ENCODE measurements at places on chromosomes 5 and 9.

- H3K27me3 ChIP-seq = no peaks in the 10 kb centered on the region
- H3K27ac ChIP-seq = no peak overlapping the region
- H3K4me3 ChIP-seq = no peak overlapping the region
- DNase-seq = no peak
- H3K36me3 ChIP-seq = no peaks in the 10 kb centered on the region
These were observed 139.7 kb upstream of the VCAN start for GRCh38 chr5:83331842-83332241.

DNA sequence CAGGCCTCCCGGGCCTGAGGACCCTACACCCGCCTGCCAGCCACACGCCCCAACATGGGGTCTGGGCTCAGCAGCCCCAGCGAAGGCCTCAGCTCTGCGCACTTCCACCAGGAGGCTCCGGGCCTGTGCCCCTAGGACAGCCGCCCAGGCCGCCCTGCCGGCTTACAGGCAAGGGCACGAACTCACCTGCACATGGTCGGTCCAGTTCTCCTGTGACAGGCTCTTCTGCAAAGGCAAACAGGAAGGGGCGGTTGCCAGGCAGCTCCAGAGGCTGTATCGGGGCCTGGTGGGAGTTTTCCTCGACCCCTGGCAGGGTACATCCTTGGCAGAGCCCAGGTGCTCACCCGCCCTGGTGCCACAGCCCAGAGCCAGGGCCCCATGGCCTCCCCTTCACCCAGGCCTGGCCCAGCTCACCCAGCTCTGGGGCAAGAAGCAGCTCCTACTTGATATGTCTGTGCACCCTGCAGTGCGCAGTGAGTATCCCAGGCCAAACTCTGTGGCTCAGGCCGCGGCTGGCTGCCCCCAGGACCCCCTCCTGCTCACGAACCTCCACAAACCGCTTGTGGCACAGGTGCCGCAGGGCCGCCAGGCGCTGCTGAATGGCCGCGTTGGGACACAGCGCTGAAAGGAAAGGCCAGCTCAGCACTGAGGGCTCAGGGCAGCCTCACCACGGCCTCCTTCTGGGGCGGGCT lies 52.2 kb upstream of the NRARP start:
- no peak overlapping the region for H3K4me3 ChIP-seq
- no peak overlapping the region for H3K27ac ChIP-seq
- no peak for DNase-seq
- H3K36me3 ChIP-seq = no peaks in the 10 kb centered on the region

DNA sequence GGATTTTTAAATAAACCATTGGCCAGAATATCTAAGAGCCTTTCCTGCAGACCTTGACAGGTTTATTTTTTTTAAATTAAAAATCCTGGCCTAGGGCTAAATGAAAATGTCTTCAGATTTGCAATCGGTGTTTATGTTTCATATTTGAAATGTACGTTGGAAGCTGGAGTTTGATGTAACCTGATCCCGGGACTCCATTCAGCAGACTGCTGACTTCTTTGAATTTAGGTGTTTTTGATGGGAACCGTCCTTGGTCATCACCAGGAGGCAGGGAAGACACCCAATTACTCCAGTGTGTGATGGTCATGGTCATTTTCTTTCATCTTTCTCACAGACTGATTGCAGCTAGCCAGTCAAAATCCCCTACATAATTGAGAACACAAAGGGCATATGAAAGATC lies 60.1 kb upstream of the BRINP1 start:
- no peaks in the 10 kb centered on the region for H3K4me1 ChIP-seq
- H3K27ac ChIP-seq = no peak overlapping the region
- no peak overlapping the region for H3K4me3 ChIP-seq
- no peaks in the 10 kb centered on the region for H3K27me3 ChIP-seq

DNA sequence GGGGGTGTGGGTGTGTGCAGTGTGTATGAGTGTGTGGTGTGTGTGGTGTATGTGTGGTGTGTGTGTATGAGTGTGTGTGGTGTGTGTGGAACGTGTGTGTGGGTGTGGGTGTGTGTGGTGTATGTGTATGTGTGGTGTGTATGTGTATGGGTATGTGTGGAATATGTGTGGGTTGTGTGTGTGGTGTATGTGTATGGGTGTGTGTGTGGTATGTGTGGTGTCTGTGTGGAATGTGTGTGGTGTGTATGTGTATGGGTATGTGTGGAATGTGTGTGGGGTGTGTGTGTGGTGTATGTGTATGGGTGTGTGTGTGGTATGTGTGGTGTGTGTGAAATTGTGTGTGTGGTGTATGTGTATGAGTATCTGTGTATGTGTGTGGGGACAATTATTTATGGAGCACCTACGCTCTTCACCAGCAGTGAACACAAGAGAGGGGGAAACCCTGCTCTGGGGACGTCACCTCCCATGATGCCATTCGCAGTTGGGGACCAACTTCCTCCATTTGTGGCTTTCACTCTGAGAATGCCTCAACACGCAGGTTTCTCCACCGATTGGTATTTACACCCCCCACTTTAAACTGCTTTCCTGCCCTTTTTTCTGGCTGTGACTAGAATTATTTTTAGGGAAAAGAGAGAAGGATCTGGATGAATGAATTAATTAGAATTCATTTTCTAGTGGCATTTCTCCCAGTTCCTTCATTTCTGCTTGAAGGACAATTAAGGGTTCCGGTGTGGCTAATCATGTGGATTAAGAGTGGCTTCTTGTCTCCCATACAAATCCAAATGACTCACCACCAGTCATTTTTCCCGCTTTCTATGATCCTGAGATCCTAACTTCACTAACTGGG lies 238.1 kb downstream of the ROR2 start:
- DNase-seq = no peak
- no peaks in the 10 kb centered on the region for H3K27me3 ChIP-seq
- no peaks in the 10 kb centered on the region for H3K36me3 ChIP-seq
- H3K4me1 ChIP-seq = no peaks in the 10 kb centered on the region
- H3K4me3 ChIP-seq = no peak overlapping the region

GRCh38 chr9:91783411-91783810 lies 166.6 kb downstream of the ROR2 start:
- no peaks in the 10 kb centered on the region for H3K27me3 ChIP-seq
- no peaks in the 10 kb centered on the region for H3K36me3 ChIP-seq
- peaks cover 9% of the 10 kb centered on the region for H3K4me1 ChIP-seq
- no peak overlapping the region for H3K4me3 ChIP-seq

- H3K4me1 ChIP-seq = peaks cover 7% of the 10 kb centered on the region
- H3K27ac ChIP-seq = no peak overlapping the region
- no peaks in the 10 kb centered on the region for H3K36me3 ChIP-seq
These were observed 133.7 kb upstream of the MAP1B start for GRCh38 chr5:71973563-71973962.

DNA sequence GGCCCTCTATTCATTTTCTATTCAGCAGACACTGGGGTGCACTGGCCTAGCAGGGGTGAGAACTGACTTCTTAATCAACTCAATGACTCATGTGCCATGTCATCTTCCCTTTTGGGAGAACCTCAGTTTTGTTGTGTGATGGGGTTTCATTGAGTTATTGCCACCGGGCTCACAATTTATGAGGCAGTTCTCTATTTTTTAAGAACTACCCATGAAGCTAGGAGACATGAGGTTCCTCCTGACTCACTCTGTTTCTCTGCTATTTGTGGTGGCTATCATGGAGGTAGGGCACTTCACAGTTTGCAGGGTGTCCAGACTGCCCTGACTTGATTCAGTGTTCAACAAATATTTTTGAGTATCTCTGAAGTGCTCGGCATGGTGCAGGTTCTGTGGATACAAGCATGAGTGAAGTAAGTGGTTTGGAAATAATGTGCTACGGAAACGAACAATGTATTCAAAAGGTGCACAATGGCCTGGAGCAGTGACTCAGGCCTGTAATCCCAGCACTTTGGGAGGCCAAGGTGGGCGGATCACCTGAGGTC lies 39.3 kb downstream of the SPARC start:
- no peak overlapping the region for H3K4me3 ChIP-seq
- no peak for DNase-seq
- H3K4me1 ChIP-seq = peaks cover 11% of the 10 kb centered on the region
- no peaks in the 10 kb centered on the region for H3K36me3 ChIP-seq
- no peak overlapping the region for H3K27ac ChIP-seq

DNA sequence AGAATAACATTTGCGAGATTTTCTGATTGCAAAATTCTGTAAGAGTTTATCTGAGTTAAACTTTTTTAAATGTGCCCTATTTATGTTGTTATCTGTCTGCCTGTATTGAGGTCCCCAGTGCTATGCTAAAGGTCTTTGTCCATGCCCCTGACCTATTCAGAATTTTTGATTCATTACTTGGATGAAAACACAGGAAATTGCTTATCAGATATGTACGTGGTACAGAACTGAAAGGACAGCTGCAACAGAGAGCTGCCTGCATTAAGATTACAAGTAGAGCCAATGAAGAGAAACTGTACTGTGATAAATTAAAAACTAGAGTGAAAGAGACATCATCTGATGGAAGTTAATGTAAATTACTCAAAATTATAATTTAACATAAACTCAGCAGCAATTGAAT lies 408.8 kb downstream of the ADGRV1 start:
- H3K27ac ChIP-seq = no peak overlapping the region
- H3K27me3 ChIP-seq = no peaks in the 10 kb centered on the region
- no peak for DNase-seq
- H3K36me3 ChIP-seq = peaks cover 14% of the 10 kb centered on the region
- no peak overlapping the region for H3K4me3 ChIP-seq
- H3K4me1 ChIP-seq = no peaks in the 10 kb centered on the region

DNA sequence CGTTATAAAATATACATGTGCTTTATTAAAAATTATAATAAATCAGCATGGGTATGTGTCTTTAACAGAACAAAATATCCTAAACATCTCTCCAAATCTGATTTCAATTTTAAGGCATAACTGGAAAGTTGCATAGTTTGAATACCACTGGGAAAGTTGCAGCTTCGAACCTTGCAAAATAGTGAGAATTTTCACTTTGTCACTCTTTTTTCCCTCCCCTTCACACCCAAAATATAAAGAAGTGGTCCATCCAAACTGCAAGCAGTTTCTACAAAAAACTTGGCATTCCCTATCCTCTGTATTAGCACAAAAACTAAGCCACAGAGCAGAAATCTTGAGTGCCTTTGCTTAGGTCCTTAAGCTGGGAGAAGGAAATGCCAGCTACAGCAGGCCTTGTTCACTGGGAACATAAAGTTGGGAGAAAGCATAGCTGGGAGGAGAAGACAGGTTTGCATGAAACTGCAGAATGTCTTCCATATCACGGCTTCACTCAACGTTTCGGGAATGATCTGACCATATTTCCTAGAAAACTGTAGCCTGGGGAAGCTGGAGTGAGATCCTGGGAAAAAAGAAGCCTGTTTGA lies 400.3 kb downstream of the EBF1 start:
- H3K36me3 ChIP-seq = no peaks in the 10 kb centered on the region
- no peak for DNase-seq
- H3K27me3 ChIP-seq = no peaks in the 10 kb centered on the region
- peaks cover 53% of the 10 kb centered on the region for H3K4me1 ChIP-seq
- H3K27ac ChIP-seq = no peak overlapping the region
